ENCODE measurements at places on chromosomes 3 and 15.

- no peak for DNase-seq
Observed at GRCh38 chr15:56102441-56102840, 109.0 kb upstream of the NEDD4 start.

DNA sequence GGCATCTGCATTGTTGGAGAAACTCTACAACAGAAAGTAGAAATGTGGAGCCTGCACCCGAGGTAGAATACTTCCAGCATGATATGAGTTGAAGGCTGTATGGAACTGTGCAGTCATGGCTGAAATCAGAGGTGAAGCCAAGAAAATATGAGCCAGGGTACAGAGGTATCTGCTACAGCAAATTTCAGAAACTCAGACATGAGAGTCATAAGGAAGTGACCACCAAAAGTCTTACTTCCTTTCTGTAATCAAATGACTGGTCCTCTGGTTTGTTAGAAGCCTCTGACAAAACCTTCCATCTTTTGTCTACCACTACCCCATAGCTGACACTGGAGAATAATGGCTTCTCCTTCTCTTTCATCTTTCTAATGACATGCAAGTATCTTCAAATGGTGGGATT, 159.4 kb downstream of the TMEM108 start:
- no peak for DNase-seq

- no peak for DNase-seq
Observed at GRCh38 chr3:39814007-39814406, 4.6 kb downstream of the MYRIP start.

DNA sequence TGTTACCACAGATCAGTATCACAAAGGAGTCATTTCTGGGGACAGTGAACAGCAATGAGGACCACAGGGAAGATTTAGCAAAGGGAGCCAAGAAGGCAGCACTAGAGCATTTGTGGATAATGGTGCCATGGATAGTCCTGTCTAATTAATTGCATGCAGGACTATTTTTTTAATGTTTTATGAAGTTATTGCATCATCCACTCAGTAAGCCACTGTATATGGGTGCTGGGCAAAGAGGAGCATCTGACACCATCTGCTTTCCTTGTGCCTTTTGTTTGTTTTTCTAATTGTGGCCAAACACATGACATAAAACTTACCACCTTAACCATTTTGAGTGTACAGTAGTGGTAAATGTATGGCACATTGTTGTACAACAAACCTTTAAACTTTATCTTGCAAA, 301.1 kb upstream of the LRRFIP2 start:
- DNase-seq, result no peak

DNA sequence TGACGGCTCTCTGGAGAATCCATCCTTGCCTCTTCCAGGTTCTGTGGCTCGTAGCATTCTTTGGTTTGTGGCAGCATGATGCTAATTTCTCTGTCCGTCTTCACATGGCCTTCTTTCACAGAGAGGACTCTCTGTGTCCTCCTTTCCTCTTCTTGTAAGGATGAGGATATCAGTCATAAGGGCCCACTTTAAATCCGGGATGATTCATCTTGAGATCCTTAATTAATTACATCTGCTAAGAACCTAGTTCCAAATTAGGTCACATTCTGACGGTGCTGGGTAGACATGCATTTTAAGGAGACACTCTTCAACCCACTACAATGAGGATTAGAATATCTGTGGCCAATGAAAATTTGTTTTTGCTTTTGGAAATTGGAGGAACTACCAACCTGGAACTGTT, 15.7 kb upstream of the GXYLT2 start:
- no peak for DNase-seq

- no peak for DNase-seq
Observed at GRCh38 chr15:80854104-80854503, 74.9 kb downstream of the CEMIP start.

- DNase-seq, result no peak
Observed at GRCh38 chr15:42623951-42624350, 48.5 kb downstream of the STARD9 start.

GRCh38 chr3:149555927-149556326, 81.4 kb downstream of the TM4SF4 start:
- DNase-seq, result no peak

GRCh38 chr3:127529346-127530188, 61.0 kb downstream of the TPRA1 start:
- DNase-seq, result no peak

- DNase-seq, result peak; percentile 63
Observed at GRCh38 chr15:69394556-69395282, 19.4 kb upstream of the KIF23 start.

- no peak for DNase-seq
Observed at GRCh38 chr3:145197051-145197820, 963.7 kb downstream of the PLOD2 start.

GRCh38 chr3:52912885-52913731, 15.8 kb upstream of the STIMATE start:
- DNase-seq, result peak; percentile 52

- DNase-seq, result no peak
Observed at GRCh38 chr3:179672918-179673317, 20.1 kb downstream of the USP13 start.

GRCh38 chr15:38176691-38177090, 75.9 kb upstream of the SPRED1 start:
- DNase-seq, result no peak

DNA sequence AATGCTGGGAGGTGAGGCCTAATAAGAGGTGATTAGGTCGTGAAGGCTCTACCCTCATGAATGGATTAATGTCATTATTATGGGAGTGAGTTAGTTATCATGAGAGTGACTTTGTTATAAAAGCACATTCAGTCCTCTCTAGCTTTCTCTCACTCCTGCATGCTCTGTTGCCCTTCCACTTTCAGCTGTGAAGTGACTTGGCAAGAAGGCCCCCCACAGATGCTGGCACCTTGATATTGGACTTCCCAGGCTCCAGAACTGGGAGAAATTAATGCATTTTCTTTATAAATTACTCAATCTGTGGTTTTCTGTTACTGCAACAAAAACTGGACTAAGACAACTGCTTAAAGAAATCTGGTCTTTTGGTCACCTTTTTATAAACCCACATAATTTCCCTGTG, 144.3 kb downstream of the FBN1 start:
- DNase-seq, result no peak

GRCh38 chr15:67806536-67806935, 18.8 kb upstream of the SKOR1 start:
- no peak for DNase-seq

GRCh38 chr3:182325213-182325950, 467.9 kb upstream of the ATP11B start:
- no peak for DNase-seq

GRCh38 chr3:57397175-57398026, 104.9 kb upstream of the ASB14 start:
- DNase-seq, result no peak

DNA sequence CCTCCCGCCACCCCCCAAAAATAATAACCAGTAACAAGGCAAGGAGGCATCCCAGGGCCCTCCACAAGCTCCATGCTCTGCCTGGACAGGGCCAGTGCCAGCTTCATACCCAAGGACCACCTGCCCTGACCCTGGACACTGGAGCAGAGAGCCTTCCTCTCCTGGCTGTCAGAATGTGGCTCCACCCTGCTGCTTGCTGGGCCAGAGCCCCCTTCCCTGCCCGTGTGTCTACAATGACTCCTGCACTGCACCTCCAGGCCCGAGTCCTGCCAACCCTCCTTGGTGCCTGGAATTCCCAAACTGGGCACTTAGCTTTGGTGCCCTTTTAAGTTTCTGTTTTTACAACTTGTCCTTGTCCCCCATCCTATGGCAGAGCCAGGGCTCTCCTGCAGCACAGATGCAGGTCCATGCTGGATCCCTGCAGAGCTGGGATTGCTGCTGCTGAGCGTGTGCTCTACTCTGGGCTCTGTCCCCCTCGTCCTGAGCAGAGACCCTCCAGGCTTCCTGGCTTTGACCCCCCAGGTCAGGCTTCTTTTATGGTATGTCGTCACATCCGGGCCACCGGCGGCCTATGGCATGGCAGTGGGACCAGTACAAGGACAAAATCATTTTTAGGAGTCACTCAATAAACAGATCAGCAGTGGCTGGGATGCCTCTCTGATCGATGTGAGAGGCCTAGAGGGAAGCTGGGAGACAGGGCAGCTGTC, 11.4 kb upstream of the SNRPA1 start:
- no peak for DNase-seq

GRCh38 chr3:133970916-133971315, 58.8 kb downstream of the SLCO2A1 start:
- DNase-seq, result no peak

- DNase-seq, result no peak
Observed at GRCh38 chr3:49711489-49711888, 8.0 kb downstream of the AMIGO3 start.

- no peak for DNase-seq
Observed at GRCh38 chr15:40317580-40317979, 5.9 kb upstream of the INAFM2 start.

- DNase-seq, result no peak
Observed at GRCh38 chr3:75341324-75342067, 322.6 kb upstream of the FRG2C start.

DNA sequence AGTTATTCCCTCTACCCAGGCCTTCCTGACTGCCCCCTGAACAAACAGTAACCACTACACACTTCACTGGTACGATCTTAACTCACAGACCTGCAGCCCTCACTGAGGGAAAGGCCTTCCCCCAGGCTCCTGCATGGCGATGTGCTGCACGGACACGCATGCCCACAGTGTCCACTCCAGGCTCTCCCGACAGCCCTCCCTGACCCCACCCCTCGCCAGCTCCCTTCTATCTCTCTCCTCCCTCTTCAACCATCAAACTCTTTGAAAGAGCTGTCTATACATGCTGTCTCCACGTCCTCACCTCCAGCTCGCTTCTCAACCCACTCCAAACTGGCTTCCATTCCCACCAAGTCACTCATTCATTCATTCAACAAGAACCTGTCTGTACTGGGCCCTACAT, 3.9 kb downstream of the SCN5A start:
- DNase-seq, result no peak

DNA sequence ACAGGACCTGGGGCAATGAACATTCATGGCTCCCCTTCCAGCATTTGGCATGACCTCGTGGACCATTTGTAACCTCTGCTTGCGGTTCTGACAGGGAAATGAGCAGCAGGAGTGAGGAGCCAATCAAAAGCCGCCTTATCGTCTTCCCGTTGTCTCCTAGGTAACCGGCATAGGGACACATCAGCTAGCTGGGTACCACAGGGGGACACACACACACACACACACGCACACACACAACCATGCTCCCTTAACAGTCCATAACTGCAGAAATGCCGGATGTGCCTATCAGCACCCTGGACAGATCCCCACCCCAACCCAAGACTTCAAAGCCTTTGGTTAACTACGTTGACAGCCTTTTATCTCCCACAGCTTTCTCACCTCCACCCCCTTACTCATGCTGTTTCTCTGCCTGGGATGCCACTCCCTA, 53.4 kb upstream of the CCDC174 start:
- peak; percentile 8 for DNase-seq

GRCh38 chr3:138781012-138781470, 53.7 kb downstream of the PIK3CB start:
- DNase-seq, result no peak

GRCh38 chr3:14435175-14436014, 33.0 kb downstream of the SLC6A6 start:
- DNase-seq, result no peak

GRCh38 chr3:60167186-60167585, 1084.1 kb downstream of the FHIT start:
- no peak for DNase-seq

DNA sequence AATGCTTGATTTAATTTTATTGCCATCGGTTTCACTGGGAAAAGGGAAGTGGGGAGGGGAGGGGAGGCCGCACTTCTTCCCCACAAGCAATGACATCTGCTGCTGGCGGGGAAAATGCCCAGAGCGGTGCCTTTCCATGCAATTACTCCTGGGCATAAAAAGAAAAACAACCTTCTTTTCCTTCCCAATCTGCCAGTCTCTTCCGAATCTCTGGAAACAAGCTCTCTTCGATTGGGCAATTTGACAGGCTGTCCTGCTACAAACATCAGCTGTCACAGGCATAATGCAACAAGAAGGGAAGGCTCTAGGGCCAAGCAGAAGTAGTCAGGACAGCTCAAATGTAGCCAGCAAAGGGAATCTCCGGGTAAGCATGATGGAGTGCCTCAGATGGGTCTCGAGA, 93.4 kb upstream of the STRIT1 start:
- no peak for DNase-seq

DNA sequence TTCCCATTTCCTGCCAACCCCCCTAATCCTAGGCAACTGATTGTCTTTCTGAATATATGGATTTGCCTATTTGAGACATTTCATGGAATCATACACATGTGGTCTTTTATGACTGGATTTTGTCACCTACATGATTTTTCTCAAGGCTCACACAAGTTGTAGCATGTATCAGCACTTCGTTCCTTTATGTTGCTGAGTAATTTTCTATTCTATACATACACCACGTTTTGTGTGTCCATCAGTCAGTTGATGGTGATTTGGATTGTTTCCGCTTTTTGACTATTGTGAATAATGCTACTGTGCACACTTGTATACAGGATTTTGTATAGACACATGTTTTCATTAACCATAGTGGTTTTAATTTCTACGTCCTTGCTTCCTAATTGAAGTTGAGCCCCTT, 203.1 kb downstream of the ITPR1 start:
- no peak for DNase-seq

DNA sequence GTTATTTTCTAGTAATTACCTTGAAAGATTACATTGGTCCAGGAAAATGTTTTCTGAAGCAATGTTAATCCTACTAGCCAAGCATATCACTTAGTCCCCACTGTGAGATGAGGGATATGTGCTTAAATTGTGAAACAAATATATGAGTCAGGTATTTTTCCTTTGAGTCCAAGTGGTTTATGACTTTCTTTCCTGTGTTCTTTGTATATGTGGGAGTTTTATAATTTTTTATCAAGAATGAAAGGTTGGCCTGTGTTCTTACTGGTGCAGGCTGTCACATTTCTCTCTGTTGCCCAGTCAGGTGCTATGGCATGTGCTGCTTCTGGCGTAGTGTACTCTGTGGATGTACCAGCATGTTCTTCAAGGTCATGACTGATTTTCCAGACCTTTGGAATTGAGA, 147.4 kb downstream of the CMSS1 start:
- no peak for DNase-seq

DNA sequence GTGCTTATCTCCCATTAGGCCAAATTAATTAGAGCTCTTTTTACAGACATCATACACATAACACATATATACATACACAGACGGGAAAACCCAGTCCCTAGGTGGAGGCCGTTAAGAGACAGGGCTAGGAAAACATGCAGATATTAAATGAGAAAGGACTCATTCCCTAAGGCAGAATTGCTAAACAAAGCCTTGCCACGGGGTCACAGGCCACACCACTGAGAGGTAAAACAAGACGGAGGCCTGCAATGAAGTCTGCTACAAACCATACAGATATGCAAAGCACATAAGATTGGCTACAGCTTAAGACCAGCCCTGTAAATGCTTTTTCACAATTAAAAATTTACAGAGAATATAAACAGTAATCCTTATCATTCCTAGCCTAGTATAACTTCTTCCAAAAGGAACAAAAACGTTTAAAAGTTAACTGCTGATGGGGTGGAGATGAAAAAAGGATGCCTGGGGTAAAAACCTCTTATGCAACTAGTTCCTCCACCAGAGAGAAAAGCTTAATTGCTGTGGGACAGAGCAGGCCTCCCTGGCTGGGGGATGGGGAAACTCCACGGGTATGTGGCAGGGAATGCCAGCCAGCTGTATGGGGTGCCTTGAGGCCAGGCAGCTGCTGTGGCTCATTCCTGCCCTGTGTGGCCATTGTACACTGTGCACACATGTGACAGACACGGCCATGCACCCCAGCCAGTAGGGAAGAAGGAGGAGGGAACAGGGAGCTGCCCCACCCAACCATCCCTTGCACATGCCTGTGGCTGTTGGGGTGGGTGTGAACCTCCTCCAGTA, 481.4 kb upstream of the LMCD1 start:
- no peak for DNase-seq

- no peak for DNase-seq
Observed at GRCh38 chr3:98808071-98808470, 44.9 kb downstream of the ST3GAL6 start.

Data from CMK (cell line).